ENCODE measurements at places on chromosomes 7 and 10.

- no peak for DNase-seq
Observed at GRCh38 chr7:65265933-65266519, 107.6 kb upstream of the ZNF92 start.

DNA sequence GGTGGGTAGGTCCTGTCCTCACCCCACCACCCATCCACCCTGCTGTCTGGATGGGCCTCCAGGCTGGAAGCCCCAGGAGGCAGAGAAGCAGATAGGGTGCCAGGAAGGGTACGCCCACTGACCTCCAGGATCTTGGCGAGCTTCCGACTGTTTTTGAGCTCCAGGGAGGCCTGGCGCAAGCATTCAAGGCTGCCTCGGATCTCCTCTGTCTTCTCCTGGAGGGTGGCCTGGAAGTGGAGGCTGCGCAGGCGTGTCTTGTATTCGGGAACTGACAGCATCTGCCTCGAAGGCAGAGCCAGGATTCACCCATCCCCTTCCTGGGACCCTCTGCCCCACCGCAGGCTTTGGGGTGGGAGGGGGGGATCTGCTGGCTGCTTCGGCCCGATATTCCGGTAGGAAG lies 48.4 kb downstream of the GRID2IP start:
- DNase-seq, result no peak

DNA sequence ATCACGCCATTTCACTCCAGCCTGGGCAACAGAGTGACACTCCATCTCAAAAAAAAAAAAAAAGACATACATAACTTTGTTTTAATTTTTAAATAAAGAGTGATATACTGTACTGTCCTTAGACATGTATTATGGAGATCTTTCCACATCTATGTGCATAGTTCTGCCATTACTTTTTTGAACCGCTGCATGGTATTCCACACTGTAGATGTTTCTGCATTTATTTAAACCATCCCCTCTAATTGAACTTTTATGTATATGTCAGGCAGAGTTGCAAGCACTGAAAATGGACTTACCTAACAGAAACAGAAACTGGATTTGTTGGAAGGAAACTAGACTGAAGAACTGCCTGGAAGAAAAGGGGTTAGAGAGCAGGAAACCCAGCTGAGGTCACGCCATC lies 8.5 kb upstream of the ARHGAP19 start:
- no peak for DNase-seq

GRCh38 chr10:13705526-13706174 lies 118.9 kb downstream of the PRPF18 start:
- no peak for DNase-seq

- DNase-seq, result no peak
Observed at GRCh38 chr7:27160145-27160545, 3.7 kb upstream of the HOXA7 start.

DNA sequence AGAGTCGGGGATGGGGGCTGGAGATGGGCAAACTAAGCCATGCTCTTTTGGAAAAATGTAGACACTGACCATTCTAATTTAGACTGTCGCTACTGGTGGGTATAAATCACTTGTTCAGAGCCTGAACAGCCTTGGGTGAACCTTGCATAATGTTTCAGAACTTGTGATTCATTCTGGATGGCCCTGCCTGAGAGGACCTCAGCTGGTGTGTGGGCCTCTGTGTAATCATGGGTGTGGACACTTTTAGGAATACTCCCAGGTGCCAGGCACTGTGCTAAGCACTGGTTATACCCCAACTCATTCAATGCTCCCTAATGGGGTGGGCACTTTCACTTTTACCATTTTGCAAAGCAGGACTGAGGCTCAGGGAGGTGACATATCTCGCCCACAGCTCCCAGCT lies 26.8 kb upstream of the TM9SF3 start:
- no peak for DNase-seq

DNA sequence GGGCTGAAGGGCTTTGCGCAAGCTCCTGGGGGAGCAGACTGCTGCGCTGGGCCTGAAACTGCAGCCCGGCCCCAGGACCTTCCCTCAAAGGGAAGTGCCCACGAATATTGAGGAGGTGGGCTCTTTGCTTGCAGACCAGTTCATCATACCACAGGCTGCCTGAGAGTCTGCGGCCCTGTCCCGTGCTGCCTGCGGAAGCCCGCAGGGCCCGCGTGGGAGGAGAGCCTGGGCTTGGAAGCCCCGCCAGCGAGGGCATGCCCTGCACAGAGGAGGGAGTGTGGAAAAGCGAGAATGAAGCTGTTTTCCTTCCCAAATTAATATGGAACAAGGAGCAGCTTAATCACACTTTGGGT lies 83.6 kb upstream of the MKI67 start:
- DNase-seq, result no peak

- no peak for DNase-seq
Observed at GRCh38 chr10:127427926-127428325, 121.2 kb upstream of the NPS start.

DNA sequence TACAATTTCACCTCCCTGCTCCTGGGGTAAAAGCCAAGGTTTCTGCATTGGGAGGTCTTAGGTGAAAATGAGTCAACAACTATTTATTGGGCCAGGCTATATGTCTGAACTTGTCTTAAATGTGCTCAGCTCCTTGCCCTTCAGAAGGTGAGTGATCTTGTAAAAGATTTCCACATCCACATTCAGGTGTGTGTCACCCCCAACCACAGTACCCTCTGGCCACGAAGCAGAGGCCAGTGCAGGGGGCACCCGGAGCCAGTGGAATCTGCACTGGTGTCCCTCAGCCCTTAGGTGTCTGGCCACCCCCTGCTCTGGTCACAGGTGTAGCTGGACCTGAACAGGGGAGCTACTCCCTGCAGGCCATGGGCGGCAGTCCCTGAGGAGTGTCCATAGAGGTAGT lies 198.5 kb downstream of the PAXIP1 start:
- DNase-seq, result no peak

DNA sequence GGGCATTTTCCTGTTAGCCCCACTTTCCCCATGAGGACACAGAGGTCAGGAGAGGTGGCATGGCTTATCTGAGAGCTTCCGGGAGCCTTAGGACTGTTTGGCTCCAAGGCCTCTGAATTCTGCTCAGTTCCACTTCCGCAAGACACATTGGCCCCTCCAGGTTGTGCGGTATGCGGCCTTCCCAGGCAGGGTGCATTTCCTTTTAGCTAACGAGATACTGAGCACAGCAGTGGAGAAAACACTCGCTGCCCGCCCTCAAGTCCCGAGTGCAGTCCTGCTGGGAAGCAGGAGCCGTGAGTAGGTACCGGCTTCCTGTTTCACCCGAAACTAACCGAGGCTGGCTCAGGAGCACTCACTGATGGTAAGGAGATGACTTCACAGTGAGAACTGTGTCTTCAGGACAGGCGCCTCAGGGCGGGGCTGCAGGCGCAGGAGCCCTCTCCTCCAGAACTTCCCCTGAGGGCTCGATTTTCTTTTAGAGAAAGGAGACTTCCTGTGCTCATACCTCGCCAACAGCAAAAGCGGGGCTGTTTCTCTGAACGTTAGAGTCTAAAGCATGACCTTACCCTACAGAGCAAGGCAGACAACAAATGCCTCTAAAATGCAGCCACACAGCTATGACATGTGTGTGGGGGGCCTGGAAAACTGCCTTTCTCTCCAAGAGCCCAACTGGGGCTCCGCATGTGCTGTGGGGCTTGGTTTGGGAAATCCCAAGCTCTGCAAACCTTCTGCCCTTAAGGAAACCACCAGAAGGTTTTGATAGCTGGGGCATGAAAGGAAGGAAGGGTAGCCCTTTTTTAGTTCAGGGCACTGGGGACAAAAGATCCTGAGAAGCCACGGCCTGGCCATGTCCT lies 25.9 kb downstream of the RGS10 start:
- DNase-seq, result peak; percentile 68

GRCh38 chr10:115988380-115988779 lies 284.6 kb downstream of the GFRA1 start:
- no peak for DNase-seq

- DNase-seq, result no peak
Observed at GRCh38 chr10:125158601-125159485, 1.5 kb downstream of the CTBP2 start.

GRCh38 chr10:89640241-89640640 lies 4.8 kb downstream of the PANK1 start:
- no peak for DNase-seq

GRCh38 chr10:68981074-68981473 lies 7.5 kb upstream of the KIFBP start:
- DNase-seq, result no peak

DNA sequence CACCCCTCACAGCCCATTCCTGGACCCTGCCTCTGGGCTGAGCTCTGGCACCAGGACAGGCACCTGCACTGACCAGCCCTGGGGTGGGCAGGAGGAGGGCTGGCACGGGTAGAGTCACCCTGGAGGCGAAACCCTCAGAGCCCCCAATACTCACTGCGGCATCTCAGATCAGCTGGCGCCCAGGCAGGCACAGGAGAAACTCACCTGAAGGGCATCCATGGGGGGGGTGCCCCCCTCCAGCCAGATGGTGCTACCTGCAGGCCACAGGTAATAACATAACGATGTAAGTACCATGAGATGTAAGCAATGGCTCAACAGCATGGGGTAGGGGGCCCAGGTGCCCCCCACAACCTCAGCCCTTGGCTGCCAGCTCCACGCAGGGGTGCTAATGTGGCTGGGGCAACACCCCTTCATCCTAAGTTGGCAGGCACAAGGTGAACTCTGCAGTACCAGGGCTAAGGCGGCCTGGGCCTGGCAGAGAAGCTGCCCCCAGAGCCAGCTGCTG lies 12.1 kb upstream of the PYROXD2 start:
- no peak for DNase-seq

DNA sequence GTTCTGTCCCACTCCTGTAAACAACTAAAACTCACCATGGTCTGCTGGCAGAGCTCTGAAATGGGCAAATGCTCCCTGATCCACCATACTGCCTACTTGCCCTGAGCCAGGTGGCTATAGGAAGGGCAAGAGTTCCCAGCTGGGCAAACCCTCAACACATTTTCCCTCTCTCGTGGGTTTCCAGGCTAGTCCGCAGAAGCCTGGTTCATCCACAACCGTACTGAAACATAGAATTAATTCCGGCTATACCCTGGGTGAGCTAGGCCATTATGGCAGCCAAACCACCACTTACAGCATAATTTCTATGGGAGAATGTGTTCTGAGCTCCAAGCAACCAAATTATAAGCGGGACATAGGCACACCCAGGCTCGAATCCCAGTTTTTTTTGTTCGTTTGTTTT lies 20.1 kb upstream of the DDIT4 start:
- no peak for DNase-seq

DNA sequence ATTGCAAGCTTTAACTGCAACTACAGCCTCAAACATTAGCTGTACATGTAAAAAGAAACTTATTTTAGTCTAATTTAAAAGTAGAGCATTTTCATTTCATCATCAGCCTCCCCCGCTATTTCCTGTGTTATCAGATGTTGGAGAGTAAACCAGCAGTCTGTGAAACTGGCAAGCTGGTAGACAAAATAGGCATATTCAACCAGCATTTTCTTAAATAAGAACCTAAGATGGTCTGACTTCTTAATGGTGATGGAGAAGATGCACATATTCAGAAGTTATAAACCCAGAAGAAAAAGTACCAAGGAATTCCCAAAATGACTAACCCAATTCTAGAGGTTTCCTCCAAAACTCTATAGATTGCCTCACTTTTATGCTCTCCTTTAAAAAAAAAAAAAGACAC lies 24.9 kb downstream of the PIK3AP1 start:
- no peak for DNase-seq

DNA sequence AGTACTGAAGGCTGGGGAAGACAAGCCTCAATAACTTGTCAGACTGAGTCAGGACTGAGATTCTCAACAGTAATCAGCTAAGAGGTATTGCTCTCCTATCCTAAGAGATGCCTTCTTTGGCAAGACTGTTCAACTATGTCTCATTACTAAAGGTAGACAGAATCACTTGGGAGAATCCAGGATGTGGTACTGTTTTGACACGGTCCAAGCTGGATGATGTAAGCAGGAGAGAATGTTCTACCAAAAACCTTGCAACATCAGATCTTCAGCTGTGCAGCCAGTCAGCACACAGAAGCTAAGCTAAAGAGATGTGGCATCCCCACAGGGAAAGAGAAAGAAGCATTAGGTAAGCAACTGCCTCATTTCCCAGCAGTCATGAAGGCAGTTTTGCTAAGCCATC lies 391.4 kb downstream of the NRG3 start:
- DNase-seq, result no peak

DNA sequence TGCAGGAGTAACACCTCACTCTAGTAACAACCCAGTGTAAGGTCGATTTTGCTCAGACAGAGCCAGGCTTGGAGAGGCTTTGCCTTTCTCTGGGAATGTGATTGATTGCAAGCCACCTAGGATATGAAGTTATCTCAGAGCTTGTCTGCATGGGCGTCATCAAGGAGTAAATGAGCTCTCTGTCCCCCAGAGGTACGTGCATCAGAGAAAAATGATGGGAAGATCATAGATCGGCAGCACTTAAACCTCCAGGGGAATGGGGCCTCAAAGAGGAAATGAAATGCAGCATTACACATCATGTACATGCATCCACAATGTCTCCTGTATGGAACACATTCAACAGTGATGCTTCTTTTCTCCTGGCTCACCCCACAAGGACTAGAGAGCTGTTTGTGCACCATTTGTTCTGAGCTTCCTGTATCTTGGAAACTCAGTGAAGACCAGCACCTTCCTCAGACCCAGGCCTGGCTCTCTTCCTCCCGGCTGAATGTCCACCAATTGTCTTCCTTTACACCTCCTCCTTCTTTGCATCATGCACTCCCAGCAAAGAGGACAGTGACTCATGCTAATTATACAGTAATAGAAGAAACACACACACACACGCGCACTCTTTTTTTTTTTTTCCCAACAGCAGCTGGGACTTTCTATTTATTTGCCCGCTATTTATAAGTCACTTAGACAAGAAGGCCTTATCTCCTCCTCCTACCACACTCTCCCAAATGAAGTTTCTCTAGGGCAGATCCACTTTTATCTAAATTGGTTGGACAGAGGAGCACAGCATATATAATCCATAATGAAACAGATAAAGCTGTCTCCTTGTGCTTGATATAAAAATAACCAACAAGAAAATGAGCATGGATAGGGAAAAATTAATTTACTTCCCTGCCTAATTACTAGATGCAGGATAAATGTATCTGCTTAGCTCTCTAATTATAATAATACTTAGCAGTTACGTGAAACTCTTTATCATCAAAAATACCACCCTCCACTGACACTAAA lies 990.7 kb downstream of the CCSER2 start:
- no peak for DNase-seq

DNA sequence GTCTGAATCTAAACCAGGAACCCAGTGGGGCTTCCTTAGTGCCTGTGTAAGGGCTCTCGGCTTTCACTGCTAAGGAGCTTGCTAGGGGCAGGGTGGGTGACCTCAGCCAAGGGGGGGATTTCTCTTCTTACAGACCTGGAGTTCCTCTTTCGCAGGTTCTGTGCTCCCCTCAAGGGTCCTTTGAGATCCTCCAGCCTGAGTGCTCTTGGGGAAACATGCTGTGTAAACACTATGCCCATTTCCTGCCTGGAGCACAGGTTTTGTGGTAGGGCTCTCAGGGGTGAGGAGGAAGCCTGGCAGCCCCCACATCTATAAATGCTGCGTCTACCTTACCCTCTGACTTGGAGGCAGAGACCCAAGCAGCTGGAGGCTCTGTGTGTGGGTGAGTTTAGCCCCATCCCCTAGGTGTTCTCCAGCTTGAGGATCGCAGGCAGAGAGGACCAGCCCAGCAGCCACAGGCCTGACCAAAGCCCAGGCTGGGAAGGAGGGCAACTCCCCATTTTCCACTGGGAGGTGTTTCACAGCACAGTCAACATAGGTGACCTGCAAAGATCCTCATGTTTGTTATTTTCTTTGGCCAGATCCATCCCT lies at the start of gene SFTPA1:
TSS of gene SFTPA1 (plus strand) at position 339 of the 591 bp plus-strand sequence. CDS start 887 bp downstream, outside the sequence.
- no peak for DNase-seq

- DNase-seq, result no peak
Observed at GRCh38 chr10:116444527-116445142, 17.0 kb downstream of the PNLIPRP3 start.
